Endothelial cell of umbilical vein (primary cell): ENCODE measurements at places on chromosomes 1 and 21.

DNA sequence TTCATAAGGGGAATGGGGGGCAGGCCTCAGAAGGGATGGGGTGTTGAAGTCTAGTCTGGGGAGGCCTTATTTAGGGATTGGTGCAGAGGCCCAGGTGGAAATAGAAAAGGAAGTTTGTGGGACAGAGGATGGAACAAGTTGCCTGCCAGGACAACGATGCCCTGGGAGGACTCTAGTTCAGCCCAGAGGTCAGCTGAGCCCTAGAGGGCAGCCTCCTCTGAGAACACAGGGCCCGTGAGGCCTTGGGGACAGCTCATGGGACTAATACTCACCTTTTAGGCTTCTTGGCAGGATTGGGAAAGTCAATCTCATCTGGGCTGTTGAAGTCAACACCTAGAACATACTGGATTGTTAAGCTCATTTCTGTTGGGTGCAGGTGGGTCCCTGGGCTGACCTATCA, 43.0 kb downstream of the LHX4 start:
- no peak for DNase-seq

DNA sequence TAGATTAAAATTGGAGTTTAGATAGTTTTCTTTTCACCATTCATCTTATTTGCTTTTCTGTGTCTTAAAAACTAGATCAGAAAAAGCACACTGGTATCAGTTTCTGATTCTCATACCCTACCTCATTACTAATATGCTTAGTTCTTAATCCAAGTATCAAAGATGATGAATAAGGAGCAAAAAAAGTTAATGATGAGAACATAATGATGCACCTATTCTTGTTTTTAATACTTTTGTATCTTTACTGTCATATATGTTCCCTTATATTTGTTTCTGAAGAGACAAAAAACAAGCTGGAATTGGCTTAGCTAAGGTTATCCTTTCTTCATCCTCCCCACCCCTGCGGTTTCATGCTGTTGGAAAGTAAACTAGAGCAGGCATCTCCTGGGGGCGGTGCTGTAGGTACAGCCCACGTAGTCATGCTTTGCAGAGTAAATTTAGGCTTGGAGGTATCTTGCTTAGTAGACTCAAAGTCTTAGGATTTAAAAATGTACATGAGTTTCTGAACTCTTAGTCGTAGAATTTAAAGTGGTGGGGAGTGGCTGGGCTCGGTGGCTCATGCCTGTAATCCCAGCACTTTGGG, 16.4 kb downstream of the CNIH4 start:
- no peak for DNase-seq

GRCh38 chr1:90550626-90551406, 166.3 kb downstream of the BARHL2 start:
- no peak for DNase-seq

- peak; percentile 54 for DNase-seq
Measured at GRCh38 chr1:119885903-119886783, 10.2 kb downstream of the ADAM30 start.

- DNase-seq, result no peak
Measured at GRCh38 chr1:211566431-211567025, 12.4 kb downstream of the SLC30A1 start.

- DNase-seq, result no peak
Measured at GRCh38 chr1:27053977-27054753, 41.5 kb upstream of the TENT5B start.

GRCh38 chr1:203720242-203720641, 44.7 kb upstream of the LAX1 start:
- DNase-seq, result no peak

DNA sequence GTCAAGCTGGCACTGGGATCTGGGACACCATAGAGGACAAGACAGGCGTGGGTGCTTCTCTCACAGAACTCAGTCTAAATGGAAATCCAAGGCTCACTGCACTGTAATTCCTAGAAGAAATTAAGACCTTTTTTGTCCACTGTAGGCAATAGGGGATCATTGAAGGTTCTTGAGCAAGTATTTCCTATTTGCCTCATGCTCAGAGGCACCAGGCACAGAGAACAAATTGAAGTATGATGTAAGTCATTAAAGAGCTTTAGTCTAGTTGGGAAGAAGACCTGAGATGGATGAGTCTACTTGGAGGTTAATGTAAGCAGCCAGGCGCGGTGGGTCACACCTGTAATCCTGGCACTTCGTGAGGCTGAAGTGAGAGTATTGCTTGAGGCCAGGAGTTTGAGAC, 34.6 kb downstream of the EIF2D start:
- no peak for DNase-seq
